ENCODE measurements at places on chromosomes 16 and 17. TPM values are rescaled to one million over a fixed set of nuclear protein-coding genes. Genes with fewer than 3 reads are reported as not detected.

The NPB gene
- 0.96 TPM for total RNA-seq

DNA sequence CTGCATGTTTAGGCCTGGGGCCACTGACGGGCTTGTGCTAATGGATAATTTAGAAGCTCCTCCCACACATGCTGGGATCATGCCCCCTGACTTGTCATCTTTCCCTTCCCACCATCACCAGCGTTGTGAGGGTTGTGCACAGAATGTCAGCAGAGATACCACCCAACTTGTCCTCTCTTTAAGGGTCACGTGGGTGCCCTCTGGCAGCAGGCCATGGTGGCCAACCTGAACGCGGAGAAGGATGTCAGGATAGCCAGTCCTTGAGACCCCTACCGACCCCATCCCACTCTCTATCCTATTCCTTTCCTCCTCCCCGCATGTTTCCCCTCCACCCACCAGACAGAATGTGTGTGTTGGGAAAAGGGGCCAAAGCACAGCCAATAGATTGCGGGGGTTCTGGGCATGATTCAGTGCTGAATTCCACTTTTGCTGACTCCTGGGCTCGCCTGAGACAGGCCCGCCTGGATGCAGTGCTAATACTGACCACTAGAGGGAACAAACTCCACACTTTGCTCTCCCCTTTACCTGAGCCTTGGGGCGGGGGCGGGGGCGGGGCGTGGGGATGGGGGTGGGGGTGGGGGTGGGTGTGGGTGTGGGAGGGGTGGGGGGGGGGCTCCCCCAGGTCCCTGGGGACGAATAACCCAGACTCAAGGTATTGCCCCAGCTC, at the start of gene GH2:
TSS of gene GH2 (minus strand) at position 10 of the 667 bp plus-strand sequence. CDS start 143 bp downstream, outside the sequence.
- DNase-seq: peak; percentile 68

DNA sequence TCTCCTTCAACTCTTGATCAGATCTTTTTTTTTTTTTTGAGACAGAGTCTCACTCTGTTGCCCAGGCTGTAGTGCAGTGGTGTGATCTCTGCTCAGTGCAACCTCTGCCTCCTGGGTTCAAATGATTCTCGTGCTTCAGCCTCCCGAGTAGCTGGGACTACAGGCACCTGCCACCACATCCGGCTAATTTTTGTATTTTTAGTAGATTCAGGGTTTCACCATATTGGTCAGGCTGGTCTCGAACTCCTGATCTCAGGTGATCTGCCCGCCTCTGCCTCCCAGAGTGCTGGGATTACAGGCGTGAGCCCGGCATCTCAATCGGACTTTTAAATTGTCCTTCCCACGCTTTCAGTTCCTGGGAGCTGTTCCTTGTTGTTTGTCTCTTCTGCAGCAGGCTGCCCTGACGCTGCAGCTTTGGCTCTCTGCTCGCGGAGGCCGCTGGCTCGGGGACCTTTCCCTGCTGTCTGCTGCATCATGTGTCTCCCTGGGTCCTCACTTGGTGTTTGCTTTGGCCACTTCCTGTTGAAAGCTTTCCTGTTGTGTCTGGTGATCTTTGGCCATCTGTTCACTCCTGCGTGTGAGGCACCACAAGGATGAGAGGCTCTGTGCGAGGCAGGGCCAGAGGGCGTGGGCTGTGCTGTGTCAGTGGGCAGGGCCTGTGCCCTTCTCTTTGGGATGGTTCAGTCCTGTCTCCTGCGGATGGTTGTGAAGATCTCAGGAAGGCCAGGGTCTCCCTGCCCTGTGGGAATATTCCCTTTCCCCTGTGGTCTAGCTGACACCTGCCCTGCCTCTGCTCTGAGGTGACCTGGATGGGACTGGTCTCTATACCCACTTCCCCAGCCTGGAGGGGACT, 18.4 kb upstream of the CAPN15 start:
- peak; percentile 55 for DNase-seq

The HBA2 gene
- not detected for total RNA-seq

The CD19 gene
- total RNA-seq: 0.27 TPM

DNA sequence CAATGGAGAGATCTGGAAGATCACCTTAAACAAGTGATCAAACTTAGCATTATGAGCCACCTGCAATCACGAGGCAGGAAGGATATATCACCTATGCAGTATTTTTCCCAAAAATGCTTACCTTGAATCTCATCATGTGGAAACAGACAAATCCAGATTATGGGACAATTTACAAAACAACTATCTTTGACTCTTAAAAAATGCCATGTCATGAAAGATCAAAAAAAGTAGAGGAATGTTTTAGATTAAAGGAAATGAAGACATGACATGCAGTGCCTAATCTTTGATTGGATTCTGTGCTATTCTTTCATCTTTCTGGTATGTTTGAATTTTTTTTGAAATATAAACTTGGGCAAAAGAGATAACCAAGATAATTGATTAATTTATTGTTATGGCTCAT, 95.9 kb downstream of the KPNA2 start:
- DNase-seq: no peak

DNA sequence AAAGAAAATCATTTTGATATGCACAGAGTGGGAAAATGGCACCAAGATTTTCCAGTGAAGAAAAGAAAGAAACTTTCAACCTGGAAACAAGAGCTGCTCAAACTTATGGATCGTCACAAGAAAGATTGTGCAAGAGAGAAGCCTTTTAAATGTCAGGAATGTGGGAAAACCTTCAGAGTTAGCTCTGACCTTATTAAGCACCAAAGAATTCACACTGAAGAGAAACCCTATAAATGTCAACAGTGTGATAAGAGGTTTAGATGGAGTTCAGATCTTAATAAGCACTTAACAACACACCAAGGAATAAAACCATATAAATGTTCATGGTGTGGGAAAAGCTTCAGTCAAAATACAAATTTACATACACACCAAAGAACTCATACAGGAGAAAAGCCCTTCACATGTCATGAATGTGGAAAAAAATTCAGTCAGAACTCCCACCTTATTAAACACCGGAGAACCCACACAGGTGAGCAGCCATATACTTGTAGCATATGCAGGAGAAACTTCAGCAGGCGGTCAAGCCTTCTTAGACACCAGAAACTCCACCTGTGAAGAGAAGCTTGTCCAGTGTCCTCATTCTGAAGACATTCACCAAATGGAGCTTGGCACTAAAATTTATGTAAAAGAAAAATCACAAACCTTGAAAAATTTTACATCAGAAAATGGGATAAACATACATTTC, 12.2 kb downstream of the ZNF75A start:
- no peak for DNase-seq

GRCh38 chr16:85612191-85612800, 826 bp upstream of the GSE1 start:
- DNase-seq: no peak

The TMC5 gene
- not detected for total RNA-seq

The PRDM7 gene
- not detected for total RNA-seq

The ZNF19 gene
- 9.3 TPM for total RNA-seq

DNA sequence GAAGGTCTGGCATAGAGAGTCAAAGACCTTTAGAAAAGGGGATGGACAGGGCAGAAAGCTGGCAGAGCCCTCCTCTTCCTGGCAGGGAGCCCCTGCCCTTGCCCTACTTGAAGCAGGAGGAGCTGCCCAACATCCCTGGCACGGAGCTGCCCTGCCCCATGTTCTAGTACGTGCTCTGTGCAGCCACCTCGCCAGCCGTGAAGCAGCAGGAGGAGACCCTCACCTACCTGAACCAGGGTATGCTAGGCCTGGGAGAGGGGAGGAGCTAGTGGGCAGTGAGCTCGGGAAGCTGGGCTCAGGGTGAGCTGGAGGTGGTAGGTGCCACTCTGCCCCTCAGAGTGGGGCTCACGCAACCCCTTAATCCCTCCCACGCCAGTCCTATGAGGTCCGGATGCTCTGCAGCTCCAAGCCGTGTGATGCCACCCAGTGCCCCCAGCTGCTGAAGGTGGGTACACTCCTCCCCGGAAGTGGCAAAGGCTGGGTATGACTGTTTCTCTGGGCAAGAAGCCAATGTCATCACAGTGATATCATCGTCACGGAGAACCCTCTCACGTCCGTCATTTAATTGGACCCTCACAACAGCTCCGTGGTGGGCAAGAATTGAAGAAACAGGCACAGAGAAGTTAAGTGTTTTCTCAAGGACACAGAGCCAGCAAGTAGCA, 12.7 kb upstream of the STAC2 start:
- no peak for DNase-seq

GRCh38 chr16:69482410-69482991, 58.1 kb downstream of the CYB5B start:
- peak; percentile 76 for DNase-seq

The HSF5 gene
- total RNA-seq: 0.10 TPM

GRCh38 chr17:62112229-62112628, 47.2 kb upstream of the MED13 start:
- no peak for DNase-seq

GRCh38 chr17:53141731-53142130, 681.0 kb upstream of the KIF2B start:
- DNase-seq: no peak

The RHBDF2 gene
- 1.9 TPM for total RNA-seq

- DNase-seq: no peak
Observed at GRCh38 chr17:74001145-74001544, 202.3 kb upstream of the RPL38 start.

DNA sequence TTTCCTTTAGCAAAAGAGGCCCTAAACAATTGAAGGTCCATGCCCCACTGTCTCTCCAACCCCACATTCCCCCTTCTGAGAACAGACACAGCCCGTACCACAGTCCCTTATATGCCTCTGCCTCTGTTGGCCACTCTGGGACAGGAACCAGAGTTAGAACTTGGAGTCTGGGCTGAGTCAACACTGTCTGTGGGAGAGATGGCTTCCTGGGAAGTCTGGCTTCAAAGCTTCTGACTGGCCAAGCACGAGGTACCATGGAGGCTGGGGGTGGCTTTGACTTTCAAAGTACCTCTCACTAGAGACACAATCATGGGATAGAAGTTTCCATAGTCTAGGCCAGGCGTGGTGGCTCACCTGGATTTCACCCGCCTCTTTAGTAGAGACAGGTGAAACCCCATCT, 14.9 kb upstream of the SPOP start:
- DNase-seq: no peak

GRCh38 chr16:81531419-81531821, 86.8 kb downstream of the CMIP start:
- no peak for DNase-seq

GRCh38 chr17:66177048-66177447, 14.9 kb downstream of the CEP112 start:
- DNase-seq: no peak

DNA sequence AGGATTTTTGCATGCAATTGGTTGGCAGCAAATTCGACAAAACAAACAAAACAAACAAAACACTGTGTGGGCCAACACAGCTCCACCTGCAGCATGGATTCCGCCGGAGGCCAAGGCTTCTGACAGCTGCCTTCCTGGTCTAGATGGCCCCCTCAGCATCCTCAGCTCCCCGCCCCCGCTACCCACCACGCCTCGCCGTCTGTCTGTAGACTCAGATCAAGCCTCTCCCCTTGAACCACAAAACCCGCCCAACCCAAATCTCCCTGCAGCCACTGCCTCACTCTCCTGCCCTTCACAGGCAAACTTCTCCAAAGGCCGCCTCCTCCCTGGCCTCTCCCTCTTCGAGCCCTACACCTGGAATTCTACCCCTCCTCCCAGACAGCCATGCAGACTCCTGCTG, 57.9 kb downstream of the RTN4RL1 start:
- DNase-seq: no peak

- DNase-seq: no peak
Observed at GRCh38 chr17:74305865-74306654, 20.0 kb upstream of the KIF19 start.

The YBX2 gene
- 1.3 TPM for total RNA-seq

DNA sequence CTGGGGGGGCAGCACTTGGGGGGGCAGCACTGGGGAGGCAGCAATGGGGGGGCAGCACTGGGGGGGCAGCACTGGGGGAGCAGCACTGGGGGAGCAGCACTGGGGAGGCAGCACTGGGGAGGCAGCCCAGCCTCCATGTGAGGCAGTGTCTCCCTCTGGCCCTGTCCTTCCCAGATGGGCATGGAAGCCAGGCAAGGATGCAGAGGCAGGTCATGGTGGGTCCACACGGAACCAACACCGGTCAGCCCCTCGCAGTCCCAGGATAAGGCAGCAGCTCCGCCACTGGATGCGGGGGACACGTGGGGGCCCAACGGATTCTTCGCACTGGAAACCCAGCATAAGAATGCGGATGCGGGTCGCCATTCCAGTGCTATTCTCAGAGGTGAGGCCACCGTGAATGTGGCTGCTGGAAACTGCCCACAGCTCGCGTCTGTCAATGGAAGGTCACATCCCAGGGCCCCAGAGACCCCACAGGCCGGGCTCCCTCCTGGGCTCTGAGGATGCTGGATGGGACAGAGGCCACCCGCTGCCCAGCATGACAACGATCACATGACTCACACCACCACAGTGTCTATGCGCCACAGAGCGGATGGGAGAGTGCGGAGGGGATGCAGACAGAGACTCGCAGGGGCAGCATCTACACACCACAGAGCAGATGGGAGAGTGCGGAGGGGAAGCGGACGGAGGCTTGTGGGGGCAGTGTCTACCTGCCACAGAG, 59.0 kb downstream of the LMF1 start:
- no peak for DNase-seq

- DNase-seq: no peak
Observed at GRCh38 chr16:56400458-56400857, 24.9 kb downstream of the AMFR start.

DNA sequence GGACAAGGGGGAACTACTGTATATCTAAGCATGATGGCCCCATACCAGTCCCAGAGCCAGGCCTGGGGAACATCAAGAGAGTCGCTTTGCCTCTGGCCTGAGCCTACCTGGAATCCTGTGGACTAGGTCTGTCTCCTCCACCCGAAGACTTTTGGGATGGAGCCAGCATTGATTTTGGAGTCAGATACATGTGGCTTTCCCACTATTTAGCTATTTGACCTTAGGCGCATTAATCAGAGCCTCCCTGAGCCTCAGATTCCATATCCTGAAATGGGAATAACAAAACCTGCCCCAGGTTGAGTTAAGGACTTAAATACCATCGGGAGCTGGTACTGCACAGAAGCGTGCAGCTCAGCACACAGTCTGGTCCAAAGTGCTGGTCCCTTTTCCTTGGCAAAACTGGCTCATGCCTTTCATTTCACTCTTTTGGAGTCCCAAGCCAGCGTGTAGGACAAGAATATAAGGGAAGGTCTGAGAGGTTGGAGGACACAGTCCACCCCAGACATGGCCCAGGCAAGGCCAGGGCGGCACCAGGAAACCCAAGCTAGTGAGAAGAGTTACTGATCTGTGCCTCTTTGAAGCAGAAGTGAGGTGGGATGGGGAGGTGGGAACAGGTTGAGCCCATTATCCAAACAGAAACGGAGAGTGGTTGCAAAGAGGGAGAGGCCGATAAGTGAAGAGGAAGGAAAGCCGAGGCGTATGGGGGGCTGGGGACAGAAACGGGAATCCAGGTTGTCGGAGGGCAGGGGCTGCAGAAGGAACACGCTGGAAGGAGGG, 986 bp downstream of the FA2H start:
- no peak for DNase-seq

The OR1G1 gene
- total RNA-seq: not detected

GRCh38 chr16:72910875-72911274, 137.1 kb downstream of the ZFHX3 start:
- no peak for DNase-seq

DNA sequence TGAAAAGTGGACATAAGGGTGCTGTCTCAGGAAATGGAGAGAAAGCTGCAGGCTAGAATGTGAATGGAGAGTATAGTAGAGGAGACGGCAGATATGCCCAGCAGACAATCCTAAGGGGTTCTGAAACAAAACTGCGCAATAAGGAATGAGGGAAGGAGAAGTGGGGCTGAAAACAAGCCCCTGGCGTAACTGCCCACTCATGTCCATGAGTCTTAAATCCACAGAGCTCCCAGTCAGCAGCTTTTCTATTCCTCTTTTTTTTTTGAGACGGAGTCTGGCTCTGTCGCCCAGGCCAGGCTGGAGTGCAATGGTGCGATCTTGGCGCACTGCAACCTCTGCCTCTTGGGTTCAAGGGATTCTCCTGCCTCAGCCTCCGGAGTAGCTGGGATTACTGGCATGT, 5.9 kb downstream of the STRADA start:
- no peak for DNase-seq

The MIS12 gene
- total RNA-seq: 23.2 TPM

Measured in glutamatergic neuron (in vitro differentiated cells).